ENCODE measurements at places on chromosomes 4 and X. TPM values are rescaled to one million over a fixed set of nuclear protein-coding genes. Genes with fewer than 3 reads are reported as not detected.
A peak's percentile ranks its signal among the peaks of the same experiment; 100 is the strongest.

GRCh38 chr4:143285696-143286437 lies 50.8 kb upstream of the GAB1 start:
- no peak overlapping the region for H3K4me3 ChIP-seq
- no peak overlapping the region for H3K27ac ChIP-seq
- no peak for DNase-seq

DNA sequence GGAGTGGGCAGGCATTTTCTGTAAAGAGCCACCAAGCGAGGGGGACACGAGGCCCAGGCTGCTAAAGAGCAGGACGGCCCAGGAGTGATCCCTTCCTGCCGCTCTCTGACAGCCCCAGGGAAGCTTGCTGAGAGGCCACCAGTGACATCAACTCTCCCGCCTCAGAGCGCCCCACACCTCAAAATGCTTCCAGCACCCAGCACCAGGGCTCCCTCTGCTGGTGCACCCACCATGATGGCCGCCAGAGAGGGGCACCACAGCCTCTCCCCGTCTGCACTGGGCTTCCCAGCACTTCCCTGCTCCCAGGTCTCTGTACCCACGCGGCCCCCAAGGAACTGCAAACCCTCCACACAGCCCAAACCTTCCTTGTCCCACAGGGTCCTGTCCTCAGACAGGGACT lies 40.4 kb downstream of the GAK start:
- H3K27me3 ChIP-seq, result no peaks in the 10 kb centered on the region
- peaks cover 6% of the 10 kb centered on the region for H3K36me3 ChIP-seq
- H3K4me1 ChIP-seq, result no peaks in the 10 kb centered on the region
- DNase-seq, result no peak
- no peak overlapping the region for H3K27ac ChIP-seq

GRCh38 chr4:61727286-61727685 lies 527.2 kb downstream of the ADGRL3 start:
- no peak overlapping the region for H3K27ac ChIP-seq
- H3K4me3 ChIP-seq, result no peak overlapping the region
- H3K36me3 ChIP-seq, result no peaks in the 10 kb centered on the region
- DNase-seq, result no peak
- no peaks in the 10 kb centered on the region for H3K4me1 ChIP-seq

DNA sequence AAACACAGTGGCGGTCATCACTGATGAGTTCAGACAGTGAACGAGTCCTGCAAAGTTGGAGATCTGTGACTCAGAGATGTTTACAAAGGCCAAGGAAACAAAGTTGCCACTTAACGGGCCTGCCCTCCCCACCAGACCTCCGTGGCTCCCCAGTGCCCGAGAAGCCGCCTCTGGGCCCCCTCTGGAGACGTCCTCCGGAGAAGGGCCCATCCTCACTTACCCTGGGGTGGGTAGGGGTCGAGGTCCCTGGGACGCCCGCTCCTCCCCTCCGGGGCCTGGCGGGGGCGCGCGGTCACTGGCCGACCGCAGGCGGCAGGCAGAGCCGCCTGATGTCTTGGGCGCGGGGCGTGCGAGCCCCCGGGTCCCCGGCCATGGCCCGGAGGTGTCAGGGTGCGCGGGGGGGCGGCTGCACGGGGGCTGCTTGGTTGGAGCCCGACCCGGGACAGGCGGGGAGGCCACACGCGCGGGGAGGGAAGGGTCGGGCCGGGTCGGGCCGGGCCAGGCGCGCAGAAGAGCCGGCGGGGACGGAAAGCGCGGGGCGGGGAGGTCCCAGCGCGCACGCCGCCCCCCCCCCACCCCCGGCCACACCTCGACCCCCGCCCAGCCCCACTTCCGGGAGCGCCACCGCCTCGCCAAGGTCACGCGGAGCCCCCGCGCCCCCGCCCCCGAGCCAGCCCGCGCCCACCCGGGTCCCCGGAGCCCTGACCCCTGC lies 529 bp downstream of the DHRSX start:
- peaks cover 10% of the 10 kb centered on the region for H3K4me1 ChIP-seq
- H3K4me3 ChIP-seq, result peak overlapping the region; percentile 65
- H3K27ac ChIP-seq, result peak overlapping the region; percentile 77
- H3K36me3 ChIP-seq, result peaks cover 7% of the 10 kb centered on the region
- DNase-seq, result peak; percentile 13
- H3K27me3 ChIP-seq, result no peaks in the 10 kb centered on the region

The CPZ gene
- total RNA-seq, result not detected

The SHROOM4 gene
- not detected for total RNA-seq
